ENCODE measurements at places on chromosomes 7 and 10.

DNA sequence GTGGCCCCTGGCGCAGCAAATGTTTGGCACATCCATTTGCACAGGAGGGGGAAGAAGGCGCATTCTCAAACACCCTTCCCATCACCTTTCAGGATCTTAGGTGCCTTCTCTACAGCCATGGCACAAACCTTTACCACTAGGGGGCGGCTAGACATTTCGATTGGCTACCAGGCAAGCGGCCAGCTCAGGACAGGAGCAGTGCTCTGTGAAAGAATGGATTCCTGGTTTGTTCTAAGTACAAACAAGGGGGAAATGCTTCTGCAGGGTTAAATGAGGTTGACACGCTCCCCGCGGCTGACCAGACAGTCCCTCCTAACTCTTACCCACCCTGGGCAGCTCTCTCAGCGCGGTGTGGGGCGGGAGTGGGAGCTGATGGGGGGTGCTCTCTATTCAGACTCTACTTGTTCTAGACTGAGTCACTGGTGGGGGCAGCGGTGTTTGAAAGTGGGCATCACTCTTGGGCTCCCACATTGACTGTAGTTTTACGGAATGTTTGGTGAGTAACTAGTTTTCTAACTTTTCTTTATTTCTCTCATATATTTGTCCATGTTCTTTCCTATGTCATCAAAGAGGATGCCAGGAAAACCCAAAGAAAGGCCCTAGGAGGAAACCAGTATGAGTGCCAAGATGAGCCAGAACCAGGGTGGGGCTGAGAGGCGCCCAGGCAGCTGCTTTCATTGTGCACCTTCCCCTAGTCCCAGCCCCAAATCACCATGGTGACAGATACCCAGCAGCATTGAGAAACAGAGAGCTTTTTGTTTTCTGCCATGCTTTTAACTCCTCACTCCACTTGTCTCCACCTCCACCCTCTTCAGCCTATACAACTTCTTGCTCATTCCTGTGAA, 61.4 kb upstream of the GPR158 start:
- DNase-seq: peak; percentile 63

- DNase-seq: no peak
Observed at GRCh38 chr10:79266084-79266483, 81.2 kb upstream of the PPIF start.

GRCh38 chr7:3259711-3260400, 41.2 kb upstream of the SDK1 start:
- no peak for DNase-seq

- no peak for DNase-seq
Observed at GRCh38 chr7:107069457-107069856, 25.0 kb downstream of the PRKAR2B start.

- no peak for DNase-seq
Observed at GRCh38 chr10:58275261-58275660, 6.3 kb downstream of the CISD1 start.

- DNase-seq: no peak
Observed at GRCh38 chr10:68099736-68100135, 9.6 kb upstream of the MYPN start.

DNA sequence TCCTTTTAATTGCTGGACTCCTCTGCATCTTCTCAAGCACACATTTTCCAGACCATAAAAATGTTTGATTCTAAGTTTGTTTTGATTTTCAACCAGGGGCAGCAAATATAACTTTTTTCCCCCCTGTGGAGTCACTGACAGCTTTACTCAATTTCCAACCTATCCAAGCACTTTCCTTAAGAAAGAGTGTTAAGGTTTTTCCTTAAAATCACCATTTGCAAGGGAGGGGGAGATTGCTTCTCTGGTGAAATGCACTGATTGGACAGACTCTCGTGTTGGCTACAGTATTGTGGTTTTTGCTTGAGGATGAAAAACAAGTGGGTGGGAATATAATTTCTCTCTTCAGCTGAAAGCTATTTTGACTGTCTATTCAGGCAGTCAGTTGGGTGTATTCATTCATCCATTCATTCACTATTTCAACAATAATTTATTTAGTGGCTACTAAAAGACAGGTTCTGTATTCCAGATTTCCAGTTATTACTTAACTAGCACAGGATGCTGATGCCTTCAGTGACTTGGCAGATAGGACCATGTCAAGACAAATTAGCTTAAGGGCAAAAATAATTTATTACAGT, 146.3 kb downstream of the BAMBI start:
- DNase-seq: no peak

DNA sequence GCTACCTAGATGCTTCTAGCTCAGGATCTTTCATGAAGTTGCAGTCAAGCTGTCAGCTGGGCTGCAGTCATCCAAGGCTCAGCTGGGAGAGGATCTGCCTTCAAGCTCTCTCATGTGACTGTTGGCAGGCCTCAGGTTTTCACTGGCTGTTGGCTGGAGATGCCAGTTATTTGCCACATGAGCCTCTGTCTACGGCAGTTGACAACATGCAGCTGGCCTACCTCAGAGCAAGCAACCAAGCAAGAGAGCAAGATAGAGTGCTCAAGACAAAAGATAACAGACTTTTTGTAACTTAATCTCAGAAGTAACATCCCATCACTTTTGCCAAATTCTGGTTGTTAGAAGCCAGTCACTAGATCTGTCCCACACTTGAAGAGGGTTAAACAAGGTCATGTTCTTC, 125.8 kb downstream of the TPST1 start:
- no peak for DNase-seq

DNA sequence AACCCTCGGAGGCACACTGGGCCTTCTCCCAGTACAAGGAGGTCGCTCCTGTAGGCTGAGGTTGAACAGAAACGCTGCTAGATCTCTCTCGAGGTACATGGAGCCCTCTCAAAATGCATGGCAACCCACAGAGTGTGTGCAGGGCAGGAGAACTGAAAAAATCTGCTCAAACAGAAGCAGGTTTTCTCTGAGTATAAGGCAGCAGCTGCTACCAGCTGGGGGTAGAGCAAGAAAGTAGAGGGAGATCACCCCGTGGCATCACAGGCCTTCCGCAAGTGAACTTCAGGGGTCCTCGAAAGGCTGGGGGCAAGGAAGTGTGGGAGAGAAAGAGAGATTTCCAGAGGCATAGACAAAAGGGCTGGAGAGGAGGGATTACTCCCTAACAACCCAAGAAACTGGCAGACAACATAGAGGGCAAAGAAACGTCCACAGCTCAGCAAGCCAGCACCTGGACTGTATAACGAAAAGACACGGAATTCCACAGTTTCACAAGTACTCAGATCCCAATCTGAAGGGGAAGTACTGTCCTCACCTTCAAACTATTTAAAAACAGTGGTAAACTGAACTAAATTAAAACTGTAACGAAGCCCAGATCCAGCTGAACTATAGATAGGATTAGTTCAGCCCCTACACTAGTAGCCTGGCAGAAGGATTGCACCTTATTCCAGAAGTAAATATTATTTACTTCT, 299.2 kb downstream of the IPMK start:
- DNase-seq: no peak

- DNase-seq: no peak
Observed at GRCh38 chr10:95628786-95629185, 27.7 kb downstream of the ALDH18A1 start.

- DNase-seq: no peak
Observed at GRCh38 chr7:79334334-79334733, 119.1 kb downstream of the MAGI2 start.

- no peak for DNase-seq
Observed at GRCh38 chr10:80275756-80276155, 13.7 kb downstream of the MAT1A start.

GRCh38 chr10:130141038-130141437, 4.8 kb downstream of the GLRX3 start:
- no peak for DNase-seq

DNA sequence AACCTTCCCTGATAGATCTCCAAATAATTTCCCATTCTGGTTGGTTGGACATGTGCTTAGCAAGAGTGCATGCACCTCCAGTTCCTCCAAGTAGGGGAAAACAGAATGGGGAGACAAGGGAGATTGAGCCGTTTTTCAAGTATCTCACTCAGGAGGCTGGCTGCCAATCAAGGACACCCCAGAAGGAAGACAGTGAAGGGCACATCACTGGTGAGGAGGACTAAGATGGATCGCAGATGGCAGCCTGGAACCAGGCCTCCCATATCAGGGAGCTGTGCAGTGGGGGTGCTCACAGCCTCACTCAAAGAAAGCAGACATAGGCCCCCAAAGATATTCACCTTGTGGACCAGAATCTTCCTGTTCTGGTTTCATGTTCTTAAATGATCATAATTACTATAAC, 31.2 kb downstream of the PTPRZ1 start:
- DNase-seq: no peak

DNA sequence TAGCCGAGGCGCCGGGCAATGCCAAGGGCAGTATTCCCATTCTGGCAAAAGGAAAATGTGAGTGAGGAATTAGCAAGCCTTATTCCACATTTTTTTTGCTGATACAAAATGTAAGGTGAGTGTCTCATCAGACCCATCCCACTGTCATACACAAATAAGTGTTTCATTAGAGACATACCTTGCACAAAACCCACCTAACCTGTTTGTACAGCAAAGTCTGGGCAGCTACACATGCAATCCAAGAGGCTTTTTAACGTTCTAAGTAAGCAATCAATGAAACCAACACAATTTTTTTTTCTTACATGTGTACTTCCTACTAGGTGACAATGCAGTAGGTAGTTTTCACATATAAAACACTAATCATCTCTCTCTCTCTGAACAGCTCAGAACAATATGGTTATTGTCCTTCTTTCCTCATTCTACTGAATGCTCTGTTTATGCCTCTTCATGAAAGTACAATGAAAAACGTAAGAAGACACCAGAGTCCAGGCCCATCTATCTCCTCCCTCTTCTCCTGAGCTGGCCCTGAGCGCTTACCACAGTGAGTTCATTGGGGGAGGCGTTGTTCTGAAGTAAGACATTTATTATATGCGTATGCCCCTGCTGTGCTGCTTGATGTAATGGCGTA, 217.2 kb downstream of the ANK3 start:
- DNase-seq: no peak

- DNase-seq: no peak
Observed at GRCh38 chr7:96181174-96181573, 140.7 kb downstream of the SLC25A13 start.

DNA sequence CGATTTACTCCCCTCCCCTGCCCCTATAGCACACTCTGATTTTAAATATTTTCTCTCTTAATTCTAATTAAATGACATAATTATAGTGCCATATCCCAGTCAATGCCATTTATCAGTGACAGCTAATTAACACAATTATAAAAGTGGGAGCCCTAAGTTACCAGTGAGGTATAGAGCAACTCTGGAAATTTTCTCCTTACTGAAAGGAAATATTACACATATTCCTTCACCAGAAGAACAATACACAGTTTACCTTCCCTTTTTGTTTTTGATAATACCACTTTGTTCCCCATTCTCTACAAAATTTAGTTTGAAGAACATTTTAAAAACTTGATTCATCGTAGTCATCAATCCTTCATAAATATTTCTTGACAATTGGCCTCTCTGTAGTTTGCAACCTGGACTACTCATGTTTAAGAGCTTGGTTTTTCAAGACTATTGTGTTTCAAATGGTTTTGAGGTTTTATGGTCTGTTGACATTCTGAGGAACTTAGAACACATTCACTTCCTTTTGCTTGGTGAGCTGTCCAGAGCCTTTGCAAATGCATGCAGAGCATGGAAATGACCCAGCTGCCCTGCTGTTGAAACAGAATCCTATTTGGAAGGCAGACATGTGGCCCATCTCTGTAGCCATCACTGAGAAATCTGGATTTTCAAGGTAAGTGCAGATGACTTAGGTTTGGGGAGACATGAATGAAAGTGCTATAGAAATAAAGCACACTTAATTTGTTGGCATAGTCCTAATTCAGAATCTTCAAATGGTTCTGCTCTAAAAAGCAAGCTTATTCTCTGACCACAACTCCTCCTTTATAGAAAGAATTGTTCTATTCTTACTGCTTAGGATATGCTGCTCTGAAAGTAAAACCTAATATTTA, at the start of gene GPR141:
Gene GPR141, plus strand, starts transcription at position 521 of the 875 bp plus-strand sequence. CDS start 56,628 bp downstream, outside the sequence.
- no peak for DNase-seq

- no peak for DNase-seq
Observed at GRCh38 chr7:97215556-97215955, 98.1 kb downstream of the SDHAF3 start.

DNA sequence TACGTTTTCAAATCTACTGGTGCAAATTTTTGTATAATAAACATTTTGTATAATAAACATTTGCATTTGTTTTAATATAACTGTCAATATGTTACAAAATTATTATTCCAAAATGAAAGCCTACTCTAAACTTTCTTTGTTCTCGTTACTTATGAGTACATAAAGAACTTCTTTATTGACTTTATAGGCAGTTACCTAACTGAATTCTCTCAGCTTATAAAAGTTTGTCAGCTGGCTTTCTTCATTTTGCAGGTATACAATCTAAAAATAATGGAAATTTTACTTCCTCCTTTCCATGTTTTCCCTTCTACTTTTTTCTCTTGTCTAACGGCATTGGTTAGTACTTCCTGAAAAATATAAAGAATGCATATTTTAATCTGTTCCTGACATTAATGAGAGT, 137.1 kb downstream of the CHCHD3 start:
- DNase-seq: no peak

DNA sequence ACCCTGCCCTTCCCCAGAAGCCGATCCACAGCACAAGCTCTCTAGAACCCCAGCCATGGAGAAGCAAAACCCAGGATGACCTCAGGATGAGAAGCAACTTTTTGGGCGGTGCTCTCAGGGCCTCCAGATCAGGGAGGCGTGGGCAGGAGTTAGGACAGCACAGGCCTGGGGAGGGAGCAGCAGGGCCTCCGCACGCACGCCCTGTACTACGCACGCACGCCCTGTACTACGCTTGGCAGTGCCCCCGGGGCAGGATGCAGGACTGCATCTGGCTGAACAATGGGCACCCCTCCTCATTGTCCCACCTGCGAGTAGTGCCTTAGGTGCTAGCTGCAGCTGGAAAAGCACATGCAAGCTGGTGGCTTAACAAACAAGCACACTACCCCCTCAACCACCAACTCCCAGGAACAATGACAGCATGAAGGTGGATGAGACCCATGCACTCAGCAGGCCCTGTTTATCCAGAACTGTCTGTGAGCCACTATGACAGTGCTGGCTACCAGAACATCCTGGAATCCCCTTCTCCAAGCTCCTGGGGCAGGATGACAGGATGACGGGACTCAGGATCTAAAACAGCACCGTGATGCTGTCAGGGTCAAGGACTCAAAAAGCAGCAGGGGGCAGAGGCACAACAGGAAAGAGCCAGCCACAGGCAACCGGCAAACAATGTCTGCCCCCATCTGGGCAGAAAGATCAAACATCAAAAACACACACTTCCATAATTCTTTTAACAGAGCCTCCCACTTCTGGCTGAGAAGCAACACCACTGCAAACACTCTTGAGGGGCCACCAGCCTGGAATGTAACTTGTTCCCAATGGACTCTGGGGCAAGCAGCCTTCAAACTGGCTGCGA, 11.8 kb downstream of the PODXL start:
- DNase-seq: no peak
